ENCODE measurements at places on chromosomes 3 and 15. TPM values are rescaled to one million over a fixed set of nuclear protein-coding genes. Genes with fewer than 3 reads are reported as not detected.

The C3orf20 gene
- total RNA-seq, result not detected

The RBM15B gene
- total RNA-seq, result 17.2 TPM

The SLC15A2 gene
- total RNA-seq, result 0.18 TPM

The CCR8 gene
- not detected for total RNA-seq

The CHST13 gene
- total RNA-seq, result not detected

The MED12L gene
- 0.28 TPM for total RNA-seq

The MTMR10 gene
- total RNA-seq, result 13.8 TPM

The INSYN1 gene
- total RNA-seq, result 0.18 TPM

The GP9 gene
- not detected for total RNA-seq

The ARL13B gene
- 6.7 TPM for total RNA-seq

The SLC28A1 gene
- total RNA-seq, result not detected

The TMOD2 gene
- total RNA-seq, result 6.9 TPM

The RTP3 gene
- total RNA-seq, result not detected

The LTF gene
- total RNA-seq, result not detected

The C3orf22 gene
- total RNA-seq, result not detected

The SCAANT1 gene
- not detected for total RNA-seq

The PLCB2 gene
- total RNA-seq, result 0.28 TPM

The GNAT1 gene
- not detected for total RNA-seq

The SKOR1 gene
- not detected for total RNA-seq

The CPNE4 gene
- not detected for total RNA-seq

The PPIB gene
- total RNA-seq, result 1,682 TPM

The SNTN gene
- total RNA-seq, result not detected

The RAD51 gene
- total RNA-seq, result 8.4 TPM

The AMT gene
- 0.36 TPM for total RNA-seq

The ALDH1A2 gene
- not detected for total RNA-seq

The WDR93 gene
- total RNA-seq, result not detected

The NANOGP8 gene
- total RNA-seq, result not detected

The CCRL2 gene
- 0.28 TPM for total RNA-seq

The TPRG1 gene
- total RNA-seq, result not detected

The CADPS gene
- total RNA-seq, result not detected

The ITIH1 gene
- not detected for total RNA-seq

The PRR20G gene
- total RNA-seq, result not detected

The GOLGA6L7 gene
- total RNA-seq, result not detected

The ARHGEF3 gene
- 2.3 TPM for total RNA-seq

The TUBGCP5 gene
- total RNA-seq, result 20.0 TPM

The EOMES gene
- not detected for total RNA-seq

The FGF12 gene
- not detected for total RNA-seq

The CLRN1 gene
- total RNA-seq, result not detected

The ATXN7 gene
- 13.6 TPM for total RNA-seq

The ZSCAN29 gene
- total RNA-seq, result 9.4 TPM

The CDHR4 gene
- total RNA-seq, result not detected

The C2CD4A gene
- total RNA-seq, result not detected

The CLSTN2 gene
- total RNA-seq, result under 0.01 TPM

The NCKIPSD gene
- total RNA-seq, result 21.0 TPM

The AMOTL2 gene
- total RNA-seq, result 162 TPM

The ATP6V1A gene
- 98.0 TPM for total RNA-seq

The FETUB gene
- not detected for total RNA-seq

The GPD1L gene
- total RNA-seq, result 7.9 TPM

The TBC1D5 gene
- total RNA-seq, result 57.0 TPM

The IL1RAP gene
- 9.4 TPM for total RNA-seq

The HHLA2 gene
- not detected for total RNA-seq

The PLIN1 gene
- under 0.01 TPM for total RNA-seq

The RBPMS2 gene
- total RNA-seq, result not detected

The TMEM44 gene
- total RNA-seq, result 9.7 TPM

The FOXB1 gene
- total RNA-seq, result not detected

The OR5K2 gene
- total RNA-seq, result not detected

The TGM5 gene
- not detected for total RNA-seq

The TGM4 gene
- total RNA-seq, result under 0.01 TPM

The FHIT gene
- total RNA-seq, result not detected
